ENCODE measurements at places on chromosomes 3 and 15.

DNA sequence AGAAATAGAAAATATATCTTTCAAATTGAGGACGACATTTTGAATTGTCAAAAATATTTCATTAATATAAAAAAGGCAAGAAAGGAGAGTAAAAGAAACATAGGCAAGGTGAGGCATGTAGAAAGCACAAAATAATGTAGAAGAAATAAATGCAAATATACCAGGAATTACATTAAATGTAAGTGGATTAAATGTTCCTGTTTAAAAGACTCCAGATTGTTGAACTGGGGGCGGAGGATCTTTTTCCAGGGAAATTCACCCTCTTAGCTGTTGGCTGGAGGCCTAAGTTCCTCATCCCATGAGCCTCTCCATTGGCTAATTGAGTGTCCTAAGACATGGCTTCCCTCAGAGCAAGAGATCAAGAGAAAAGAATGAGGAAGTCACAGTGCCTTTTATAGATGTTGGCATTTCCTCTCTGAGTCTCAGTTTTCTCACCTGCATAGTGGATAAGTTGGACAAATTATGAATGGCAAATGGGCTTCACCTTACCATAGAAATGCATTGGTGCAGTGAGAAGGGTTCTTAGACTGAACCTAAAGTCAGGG is 147.4 kb upstream of the SMAD3 start:
- DNase-seq = no peak

DNA sequence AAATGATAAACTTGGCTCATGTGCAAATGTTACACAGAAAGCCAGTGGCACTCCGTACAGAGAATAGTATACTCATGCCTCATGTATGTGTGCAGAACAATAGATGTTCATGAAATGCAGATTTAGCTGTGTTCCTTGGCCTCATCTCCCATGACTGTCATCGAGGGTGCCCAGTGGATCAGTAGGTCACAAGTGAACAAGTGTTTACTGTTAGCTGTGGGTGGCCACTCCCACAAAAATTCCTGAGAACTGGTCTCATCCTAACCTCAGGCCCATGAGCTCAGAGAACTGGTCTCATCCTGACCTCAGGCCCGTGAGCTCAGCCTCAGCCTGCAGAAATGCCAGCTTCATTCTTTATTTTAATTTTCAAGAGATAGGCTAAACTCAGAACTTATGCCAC is 124.1 kb downstream of the GADL1 start:
- DNase-seq = peak; percentile 86

DNA sequence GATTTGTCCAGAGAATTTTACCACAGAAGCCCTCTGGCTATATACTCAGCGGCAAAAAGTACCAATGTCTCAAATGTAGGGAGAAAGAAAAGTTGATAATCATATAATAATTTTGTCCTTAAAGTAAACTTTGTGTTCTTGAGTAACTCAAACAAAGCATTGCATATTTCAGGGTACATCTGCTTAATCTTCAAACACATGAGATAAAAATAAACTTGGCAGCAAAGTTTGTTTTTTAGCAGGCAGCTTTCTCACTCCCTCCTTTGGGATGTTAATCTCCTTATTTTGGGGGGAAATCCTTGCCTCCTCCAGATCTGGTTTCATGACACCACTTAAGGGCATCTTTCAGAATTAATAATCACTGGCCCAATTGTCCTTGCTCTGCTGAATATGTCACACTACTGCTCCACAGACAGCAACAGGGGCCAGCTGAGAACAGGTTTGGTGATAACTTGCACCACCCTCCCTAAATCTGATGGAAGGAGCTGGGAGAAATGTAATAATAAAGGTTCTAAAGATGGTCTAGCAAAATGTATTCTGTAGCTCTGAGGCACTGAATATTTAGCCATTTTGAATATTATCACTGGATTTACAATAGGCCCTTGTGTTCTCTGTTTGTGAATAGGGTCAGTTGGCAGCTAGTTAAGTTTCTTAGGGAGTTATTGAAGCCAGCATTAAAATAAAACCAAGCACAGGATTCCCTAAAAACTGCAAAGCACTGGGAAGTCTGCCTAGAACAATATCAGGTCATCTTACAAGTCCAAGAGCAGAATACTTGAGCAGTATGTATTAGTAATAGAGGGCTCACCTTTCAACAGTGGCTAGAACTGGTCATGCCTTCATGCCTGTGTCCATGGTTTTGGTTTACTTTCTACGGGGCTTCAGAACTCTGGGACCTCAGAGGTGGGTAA is 79.2 kb downstream of the EFL1 start:
- no peak for DNase-seq

DNA sequence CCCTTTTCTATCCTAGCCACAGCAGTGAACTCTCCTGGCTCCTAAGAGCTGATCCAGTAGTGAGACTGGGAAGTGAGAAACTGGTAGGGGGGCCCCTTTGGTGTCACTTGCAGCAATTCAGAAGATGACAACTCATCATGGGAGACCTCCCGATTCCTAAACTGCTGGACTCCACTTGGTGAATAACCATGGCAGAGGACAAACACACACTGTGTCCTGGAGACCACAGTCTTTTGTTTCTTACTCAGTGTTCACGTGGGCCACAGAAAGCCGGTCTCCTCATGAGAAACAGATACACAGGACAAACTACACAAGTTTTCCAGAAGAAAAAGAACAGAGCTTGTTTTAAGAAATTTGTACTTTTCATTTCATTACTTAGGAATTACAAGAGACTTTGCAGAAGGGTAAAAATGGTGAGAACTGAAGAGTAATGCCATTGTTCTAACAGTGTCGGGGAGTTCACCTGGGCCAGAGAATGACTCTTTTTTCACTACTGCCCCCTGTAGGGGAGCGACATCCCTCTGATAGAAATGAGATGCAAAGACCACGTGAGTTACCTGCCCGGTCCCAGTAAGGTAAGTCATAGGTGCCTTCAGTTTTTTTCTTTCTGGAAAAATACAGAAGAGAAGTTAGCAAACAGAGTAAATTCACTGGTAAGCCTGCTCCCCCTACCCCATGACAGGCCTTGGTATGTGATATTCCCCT is 38.1 kb downstream of the ST3GAL6 start:
- DNase-seq = no peak

- no peak for DNase-seq
Measured at GRCh38 chr15:66945286-66945685, 120.1 kb upstream of the SMAD3 start.

DNA sequence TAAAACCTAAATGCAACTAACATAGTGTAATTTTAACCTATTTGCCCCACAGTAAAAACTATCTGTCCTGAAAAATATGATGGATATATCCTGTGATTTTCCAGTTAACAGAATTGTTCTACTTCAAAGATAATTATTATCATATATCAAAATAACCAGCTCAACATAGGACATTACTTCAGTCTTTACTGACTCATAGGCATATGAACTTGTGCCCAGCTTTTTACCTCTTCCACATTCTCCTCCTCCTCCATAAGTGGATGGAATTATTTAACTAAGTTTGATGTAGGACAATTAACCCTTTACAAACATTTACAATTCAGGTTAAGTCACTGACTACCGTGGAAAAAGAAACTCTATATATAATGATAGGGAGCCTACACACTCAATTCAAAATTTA is 22.9 kb upstream of the USF3 start:
- DNase-seq = no peak

GRCh38 chr3:32397941-32398340 is 6.3 kb downstream of the CMTM7 start:
- DNase-seq = no peak

GRCh38 chr15:66851311-66852063 is 149.5 kb downstream of the SMAD6 start:
- DNase-seq = peak; percentile 10

DNA sequence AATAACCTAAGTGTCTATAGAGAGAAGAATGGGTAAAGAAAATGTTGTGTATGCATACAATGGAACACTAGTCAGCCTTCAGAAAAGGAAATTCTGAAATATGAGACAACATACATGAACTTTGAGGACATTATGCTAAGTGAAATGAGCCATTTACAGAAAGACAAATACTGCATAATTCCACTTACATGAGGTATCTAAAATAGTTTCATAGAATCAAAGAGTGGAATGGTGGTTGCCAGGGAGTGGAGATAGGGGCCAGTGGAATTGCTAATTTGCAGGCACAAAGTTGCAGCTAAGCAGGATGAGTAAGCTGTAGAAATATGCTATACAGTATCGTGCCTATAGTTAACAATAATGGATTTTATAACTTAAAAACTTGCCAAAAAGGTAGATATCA is 779.6 kb upstream of the ARPP21 start:
- no peak for DNase-seq

- no peak for DNase-seq
Measured at GRCh38 chr3:194860725-194861124, 175.0 kb downstream of the FAM43A start.

DNA sequence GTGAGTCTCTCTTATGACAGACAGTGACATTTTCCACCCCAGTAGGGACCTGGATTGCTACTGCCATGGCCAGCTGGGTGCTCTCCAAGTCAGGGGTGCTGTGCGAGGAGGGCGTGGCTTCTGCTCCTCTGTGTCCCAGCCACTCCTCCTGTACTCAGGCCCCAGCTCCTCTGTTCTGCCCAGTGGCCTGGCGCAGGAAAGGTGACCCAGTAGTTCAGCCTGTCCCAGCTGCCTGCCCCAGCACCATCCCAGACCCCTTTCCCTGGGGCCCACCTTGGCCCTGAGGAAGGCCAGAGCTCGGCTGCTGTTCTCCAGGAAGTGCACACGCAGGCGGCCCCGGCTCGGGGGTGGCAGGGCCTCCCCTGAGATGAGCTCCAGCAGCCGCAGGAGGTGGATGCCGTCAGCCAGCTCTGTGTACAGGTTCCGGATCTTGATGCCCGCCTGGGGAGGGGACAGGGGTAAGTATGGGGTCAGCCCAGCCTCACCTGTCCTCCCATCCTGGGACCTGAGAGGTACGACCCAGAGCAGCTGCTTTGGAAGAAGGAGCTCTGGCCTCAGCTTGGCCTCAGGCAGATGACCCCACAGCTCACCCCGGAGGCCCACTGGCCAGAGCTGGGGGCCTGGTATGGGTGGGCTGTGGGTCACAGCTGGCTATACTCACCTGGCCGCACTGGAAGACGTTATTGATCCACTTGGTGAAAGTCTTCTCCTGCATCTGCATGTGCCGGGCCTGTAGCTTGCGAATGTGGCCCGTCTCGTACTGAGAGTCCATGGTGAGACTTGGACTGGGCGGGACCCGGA is 1.0 kb downstream of the SPTBN5 start:
- DNase-seq = no peak

GRCh38 chr3:62378311-62378789 is 5.0 kb upstream of the FEZF2 start:
- no peak for DNase-seq

GRCh38 chr3:194976874-194977273 is 291.2 kb downstream of the FAM43A start:
- no peak for DNase-seq

GRCh38 chr15:92809880-92810361 is 90.2 kb upstream of the CHD2 start:
- no peak for DNase-seq

DNA sequence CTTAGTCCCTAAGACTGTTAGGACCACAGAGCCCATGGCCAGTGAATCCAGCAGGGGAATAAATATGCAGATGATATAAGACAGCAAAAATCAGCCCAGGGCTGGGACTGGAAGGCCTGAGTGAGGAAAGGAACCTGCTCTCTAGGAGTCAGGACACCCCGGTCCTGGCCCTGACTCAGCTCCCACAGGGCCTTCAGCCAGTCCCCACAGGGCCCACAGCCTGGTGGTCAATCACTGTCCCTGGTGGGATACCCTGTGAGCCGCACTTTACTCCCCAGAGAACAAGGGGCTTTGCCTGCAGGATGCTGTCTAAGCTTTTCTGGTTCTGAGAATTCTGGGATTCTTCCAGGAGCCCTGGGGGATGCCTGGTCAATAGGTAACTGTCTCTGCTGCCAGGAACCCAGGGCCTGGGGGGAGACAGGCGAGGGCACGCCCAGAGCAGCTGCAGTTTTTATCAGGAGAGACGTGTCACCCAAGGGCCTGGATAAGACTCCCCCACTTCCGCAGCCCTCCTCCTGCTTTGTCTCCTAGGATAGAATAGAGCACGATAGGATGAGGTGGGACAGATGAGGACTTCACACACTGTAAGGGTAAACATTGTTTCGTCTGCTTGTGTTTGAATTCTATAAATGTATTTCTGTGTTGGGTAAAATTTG is 49.5 kb upstream of the MCF2L2 start:
- no peak for DNase-seq

- no peak for DNase-seq
Measured at GRCh38 chr15:46080016-46080415, 445.2 kb downstream of the SQOR start.

DNA sequence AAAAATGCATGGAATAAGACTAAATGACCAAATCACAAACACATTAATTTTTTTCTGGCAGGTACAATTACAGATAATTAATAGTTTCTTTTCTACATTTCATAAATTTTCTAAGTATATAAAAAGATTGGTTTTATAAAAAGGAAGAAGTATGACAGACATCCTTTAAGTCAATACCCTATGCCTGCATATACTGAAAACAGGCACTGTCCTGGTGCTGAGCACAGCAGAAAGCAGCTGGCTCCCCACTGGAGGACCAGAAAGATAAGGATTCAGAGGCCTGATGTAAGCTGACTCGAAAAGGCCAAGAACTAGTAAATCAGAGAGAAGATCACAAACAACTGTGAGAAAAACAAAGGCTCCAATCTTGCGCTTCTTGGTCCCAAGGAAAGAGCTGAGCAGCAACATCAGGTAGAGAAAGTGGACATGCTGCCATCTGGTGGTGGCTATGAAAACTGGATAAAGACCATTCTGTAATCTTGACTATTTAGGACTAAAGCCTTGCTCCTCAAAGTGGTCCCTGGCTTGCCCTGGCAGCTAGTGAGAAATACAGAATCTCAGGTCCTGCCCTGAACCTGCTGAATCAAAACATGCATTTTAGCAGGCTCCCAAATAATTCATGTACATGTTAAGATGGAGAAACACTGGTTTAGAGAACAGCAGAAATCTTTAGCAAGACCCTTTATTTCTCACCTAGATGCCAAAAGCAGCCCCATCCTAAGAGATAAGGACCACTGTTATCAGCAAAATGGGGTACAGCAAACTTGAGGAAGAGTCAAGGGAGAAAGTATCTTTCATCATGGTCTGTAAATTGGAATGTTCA is 76.0 kb downstream of the TRANK1 start:
- peak; percentile 16 for DNase-seq

DNA sequence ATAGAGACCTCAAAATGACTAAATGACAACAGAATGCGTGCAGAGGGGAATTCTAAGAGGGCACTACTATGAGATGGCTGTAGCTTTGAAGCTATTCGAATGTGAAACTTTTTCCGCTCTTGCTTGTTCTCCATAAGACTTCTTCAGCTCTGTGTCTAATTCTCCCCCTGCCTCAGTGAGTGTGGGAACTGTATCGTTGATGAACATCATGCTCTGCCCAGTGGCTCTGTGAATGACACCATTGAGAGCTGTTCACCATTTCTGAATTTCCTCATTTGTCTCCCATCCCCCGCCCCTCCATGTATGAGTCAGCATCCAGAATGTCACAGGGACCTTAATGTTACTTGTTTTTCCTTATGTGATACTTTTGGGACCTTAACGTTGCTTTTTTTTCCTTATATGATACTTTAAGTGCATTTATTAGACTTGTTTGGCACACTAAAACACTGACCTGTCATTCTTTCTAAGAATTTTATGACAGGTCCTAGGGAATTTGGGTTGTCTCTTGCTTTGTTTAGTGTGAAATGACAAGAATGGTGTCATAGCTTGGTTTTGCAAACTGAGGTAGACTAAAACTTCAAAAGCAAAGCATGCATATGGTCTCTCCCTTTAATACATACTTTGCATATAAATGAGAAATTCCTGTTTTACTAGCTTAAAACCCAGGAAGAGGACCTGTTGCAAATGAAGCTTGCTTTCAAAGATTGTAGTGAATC is 99.6 kb downstream of the FNDC3B start:
- no peak for DNase-seq

GRCh38 chr3:156040041-156040440 is 80.3 kb upstream of the KCNAB1 start:
- DNase-seq = no peak
